ENCODE measurements at places on chromosomes 16 and 17. TPM values are rescaled to one million over a fixed set of nuclear protein-coding genes. Genes with fewer than 3 reads are reported as not detected.
A peak's percentile ranks its signal among the peaks of the same experiment; 100 is the strongest.

GRCh38 chr16:68361485-68361884 is 50.7 kb downstream of the PRMT7 start:
- no peak for DNase-seq

- peak; percentile 70 for DNase-seq
Measured at GRCh38 chr17:14302091-14302430, 1.2 kb downstream of the HS3ST3B1 start.

Gene SLC47A2
- not detected for polyA plus RNA-seq

DNA sequence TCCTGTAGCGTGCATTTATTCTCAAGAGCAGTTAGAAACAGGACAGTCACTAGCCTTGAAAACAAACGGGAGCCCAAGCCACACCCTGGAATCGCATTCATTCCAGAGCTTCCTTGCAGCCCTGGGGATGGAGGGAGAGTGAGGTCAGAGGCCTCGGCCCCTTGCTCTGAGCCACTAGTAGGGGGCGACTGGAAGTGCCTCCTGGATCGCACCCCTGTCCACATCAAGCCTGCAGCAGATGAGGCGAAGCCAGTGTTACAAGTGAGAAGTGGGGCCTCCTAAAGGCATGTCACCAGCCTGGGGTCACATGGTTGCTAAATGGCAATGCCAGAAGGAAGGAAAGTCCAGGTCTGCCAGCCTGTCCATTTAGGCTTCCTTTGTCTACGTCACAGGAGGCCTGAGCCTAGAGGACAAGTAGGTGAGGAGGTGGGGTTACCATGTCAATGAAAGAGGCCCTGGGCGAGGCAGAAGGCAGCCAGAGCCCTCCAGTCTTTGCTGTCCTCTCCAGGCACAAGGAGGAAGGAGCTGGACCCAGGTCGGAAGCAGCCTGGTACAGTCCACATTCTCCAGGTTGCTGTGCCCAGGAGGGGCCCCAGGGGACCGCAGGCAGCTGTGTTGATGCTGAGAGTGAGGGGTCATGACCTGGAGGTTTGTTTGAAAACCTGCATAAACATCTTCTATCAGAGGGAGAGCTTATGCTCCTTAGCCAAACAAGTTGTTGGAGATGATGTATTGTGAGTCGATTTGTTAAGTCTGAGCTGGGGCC is 3.0 kb upstream of the RCVRN start:
- no peak for DNase-seq

Gene CARD14
- not detected for polyA plus RNA-seq

Gene SEPTIN12
- polyA plus RNA-seq: not detected

- DNase-seq: no peak
Measured at GRCh38 chr17:2947588-2947950, 115.8 kb downstream of the OR1D5 start.

GRCh38 chr17:33258296-33258695 is 34.8 kb downstream of the ASIC2 start:
- no peak for DNase-seq

GRCh38 chr16:30054451-30054850 is 11.1 kb upstream of the ALDOA start:
- DNase-seq: no peak

DNA sequence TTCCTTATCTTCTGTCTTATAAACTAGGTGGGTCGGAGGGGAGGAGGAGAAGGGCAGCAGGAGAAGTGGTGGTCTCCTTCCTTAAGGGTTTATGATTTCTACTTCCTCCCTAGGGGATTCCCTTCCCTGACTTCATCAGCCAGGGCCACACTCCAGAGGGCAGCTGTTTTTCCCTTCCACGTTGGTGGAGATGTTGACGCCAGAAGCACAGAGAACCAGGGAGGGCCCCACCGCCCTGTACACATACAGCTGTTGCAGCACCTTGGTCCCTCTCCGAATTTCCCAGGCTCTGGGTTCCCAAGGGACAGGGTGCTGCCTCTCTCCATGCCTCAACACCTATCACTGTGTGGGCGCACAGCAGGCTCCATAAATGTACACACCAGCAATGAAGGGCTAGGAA is 5.6 kb upstream of the SLC6A4 start:
- DNase-seq: no peak

Gene ABCC3
- polyA plus RNA-seq: not detected

Gene CDH3
- polyA plus RNA-seq: not detected

Gene SHCBP1
- 0.11 TPM for polyA plus RNA-seq

DNA sequence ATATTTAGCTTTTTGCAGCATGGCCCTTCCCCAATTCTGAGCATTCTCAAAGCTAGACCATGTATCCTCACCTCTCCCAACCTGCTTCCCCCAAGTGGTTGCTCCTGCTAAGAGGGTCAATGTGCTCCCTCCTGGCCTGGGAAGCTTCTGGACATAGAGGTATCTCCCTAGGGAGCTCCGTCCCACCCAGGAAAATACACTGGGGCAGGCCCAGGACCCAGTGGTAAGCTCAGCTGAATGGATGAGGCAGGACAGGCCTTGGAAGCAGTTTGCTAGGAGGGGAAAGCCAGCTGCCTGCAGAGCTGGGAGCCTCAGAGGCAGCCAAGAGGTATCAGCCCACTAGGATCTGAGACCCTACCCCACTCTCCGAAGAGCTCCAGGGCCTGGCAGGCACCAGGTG is 1721.6 kb downstream of the TP53TG3F start:
- no peak for DNase-seq

DNA sequence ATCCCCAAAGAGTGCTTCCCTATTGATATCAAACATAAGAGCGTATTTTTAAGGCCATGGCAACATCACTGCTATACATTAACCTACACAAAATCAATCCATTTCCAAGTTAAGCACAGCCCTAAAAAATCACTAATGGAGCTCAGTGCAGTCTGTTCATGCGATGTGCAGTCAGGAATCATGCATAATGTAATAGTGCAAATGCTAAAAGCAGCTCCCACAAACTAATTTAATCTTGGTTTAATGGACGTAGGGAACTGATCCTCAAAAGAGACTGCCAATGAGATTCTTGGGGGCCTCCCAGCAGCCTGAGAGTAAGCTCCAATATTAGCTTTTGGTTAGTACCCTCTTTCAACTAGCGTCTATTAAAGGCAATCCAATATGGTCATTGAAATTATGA is 245.9 kb downstream of the TOX3 start:
- DNase-seq: no peak

DNA sequence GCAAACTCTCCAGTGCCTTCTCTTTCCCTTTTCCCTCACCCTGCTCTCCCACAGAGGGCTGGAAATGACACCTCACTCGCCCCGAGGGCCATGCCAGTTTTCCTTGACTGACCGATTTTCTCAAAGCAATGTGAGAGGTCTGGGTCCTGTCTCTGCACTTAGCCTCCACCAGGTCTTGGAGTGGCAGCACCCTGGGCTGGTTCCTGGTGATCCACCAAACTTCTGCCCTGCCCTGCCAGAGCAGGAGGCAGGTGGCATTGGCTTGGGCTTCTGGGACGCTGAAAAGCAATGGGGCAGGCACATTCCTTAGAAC is 97.5 kb downstream of the RAB11FIP4 start:
- DNase-seq: no peak

- no peak for DNase-seq
Measured at GRCh38 chr17:82729479-82730260, 5.7 kb upstream of the FN3K start.

Gene CRHR1
- polyA plus RNA-seq: not detected

- peak; percentile 16 for DNase-seq
Measured at GRCh38 chr16:74667255-74667700, 601 bp upstream of the RFWD3 start.

GRCh38 chr16:426115-426905 is 861 bp downstream of the RAB11FIP3 start:
- DNase-seq: peak; percentile 10

- DNase-seq: no peak
Measured at GRCh38 chr16:58537124-58537906, 22.0 kb downstream of the SETD6 start.

GRCh38 chr17:63086483-63087185 is 120.6 kb downstream of the TANC2 start:
- no peak for DNase-seq

GRCh38 chr16:82509691-82510430 is 116.9 kb upstream of the CDH13 start:
- DNase-seq: no peak

DNA sequence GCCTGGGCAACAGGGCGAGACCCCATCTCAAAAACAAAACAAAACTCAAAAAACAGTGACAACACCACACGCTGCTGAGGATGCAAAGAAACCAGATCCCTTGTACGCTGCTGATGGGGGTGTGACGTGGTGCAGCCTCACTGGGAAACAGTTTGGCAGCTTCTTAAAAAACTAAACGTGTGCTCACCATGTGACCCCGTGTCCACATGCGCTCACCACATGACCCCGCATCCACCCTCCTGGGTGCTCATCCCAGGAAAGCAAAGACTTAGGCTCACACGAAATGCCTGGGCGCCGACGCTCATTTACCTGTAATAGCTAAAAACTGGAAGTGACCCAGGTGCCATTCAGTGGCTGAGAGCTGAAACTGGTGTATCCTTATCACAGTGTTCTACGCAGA is 19.9 kb upstream of the RPL13 start:
- no peak for DNase-seq

DNA sequence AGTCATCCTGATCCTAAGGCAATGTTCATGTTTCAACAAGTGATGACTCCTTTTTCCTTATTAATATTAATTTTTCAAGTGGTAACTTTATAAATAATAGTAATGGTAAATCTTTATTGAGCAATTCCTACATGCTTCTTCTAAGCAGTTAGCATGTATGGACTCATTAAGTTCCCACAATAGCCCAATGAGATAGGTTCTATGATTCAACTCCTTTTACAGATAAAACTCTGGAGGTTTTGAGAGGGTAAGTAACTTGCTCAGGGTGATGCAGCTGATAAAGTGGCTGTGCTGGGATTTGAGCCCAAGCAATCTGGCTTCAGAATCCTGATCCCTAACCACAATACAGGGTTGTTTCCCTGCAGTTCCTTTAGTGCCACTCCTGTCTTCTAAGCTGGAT is 25.3 kb downstream of the SLC47A1 start:
- no peak for DNase-seq

Gene SECTM1
- polyA plus RNA-seq: 2.2 TPM

Gene TMEM238L
- polyA plus RNA-seq: not detected

Gene KAT7
- 37.6 TPM for polyA plus RNA-seq

Gene NUPR1
- not detected for polyA plus RNA-seq

Gene EVPL
- not detected for polyA plus RNA-seq

Gene CACNA1G
- not detected for polyA plus RNA-seq

- DNase-seq: no peak
Measured at GRCh38 chr17:74779501-74779900, 3.4 kb upstream of the NAT9 start.

GRCh38 chr17:44023545-44024270 is 8.9 kb upstream of the TMEM101 start:
- DNase-seq: no peak

DNA sequence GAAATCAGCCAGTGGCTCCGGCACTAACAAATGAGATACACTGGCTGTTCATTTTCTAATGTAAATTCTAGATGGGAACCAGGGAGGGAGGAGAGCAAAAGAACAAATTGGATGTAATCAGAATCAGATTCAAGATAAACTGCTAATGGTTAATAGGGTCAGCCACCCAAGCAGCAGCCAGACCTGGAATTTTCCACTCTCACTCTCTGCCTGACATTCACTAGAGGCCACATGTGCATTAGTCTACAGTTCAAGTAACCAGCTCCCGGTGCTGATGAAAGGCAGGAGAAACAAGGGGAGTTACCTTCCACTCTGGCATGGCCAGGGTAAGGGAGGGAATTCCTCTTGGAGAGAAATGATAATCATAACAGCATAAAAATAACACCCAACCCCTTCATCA is 597.7 kb downstream of the TOX3 start:
- DNase-seq: no peak

Gene BCAR1
- 0.30 TPM for polyA plus RNA-seq

Gene PITPNC1
- polyA plus RNA-seq: 124 TPM

Gene ARMC7
- polyA plus RNA-seq: 3.5 TPM

Gene HOXB4
- polyA plus RNA-seq: 0.11 TPM

Gene SCNN1B
- not detected for polyA plus RNA-seq

DNA sequence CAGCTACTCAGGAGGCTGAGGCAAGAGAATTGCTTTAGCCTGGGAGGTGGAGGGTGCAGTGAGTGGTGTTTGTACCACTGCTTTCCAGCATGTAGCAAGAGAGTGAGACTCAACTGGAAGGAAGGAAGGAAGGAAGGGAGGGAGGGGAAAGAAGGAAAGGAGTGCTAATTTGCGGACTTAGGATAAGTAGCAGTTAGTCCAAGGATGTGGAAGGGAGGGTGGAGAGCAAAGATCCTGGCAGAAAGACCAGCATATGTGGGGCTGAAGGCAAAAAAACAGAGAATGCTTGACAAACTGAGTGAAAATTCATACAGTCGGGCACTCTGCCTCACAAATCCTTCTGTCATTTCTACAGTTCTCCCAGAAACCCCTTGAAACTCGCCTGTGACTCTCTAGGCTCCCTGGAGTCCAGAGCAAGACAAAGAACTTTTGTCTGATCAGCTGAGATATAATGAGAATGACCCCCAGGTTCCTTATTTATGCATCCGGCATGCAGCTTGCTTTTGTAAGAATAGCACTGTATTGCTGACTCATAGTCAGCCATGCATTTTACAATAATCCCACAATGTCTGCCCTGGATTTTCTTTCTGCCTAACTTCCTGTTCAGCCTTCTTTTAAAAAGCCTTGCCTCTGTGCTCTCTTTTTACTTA is 31.5 kb downstream of the CDK5RAP3 start:
- no peak for DNase-seq

- DNase-seq: no peak
Measured at GRCh38 chr17:73895157-73895556, 250.9 kb upstream of the SDK2 start.

DNA sequence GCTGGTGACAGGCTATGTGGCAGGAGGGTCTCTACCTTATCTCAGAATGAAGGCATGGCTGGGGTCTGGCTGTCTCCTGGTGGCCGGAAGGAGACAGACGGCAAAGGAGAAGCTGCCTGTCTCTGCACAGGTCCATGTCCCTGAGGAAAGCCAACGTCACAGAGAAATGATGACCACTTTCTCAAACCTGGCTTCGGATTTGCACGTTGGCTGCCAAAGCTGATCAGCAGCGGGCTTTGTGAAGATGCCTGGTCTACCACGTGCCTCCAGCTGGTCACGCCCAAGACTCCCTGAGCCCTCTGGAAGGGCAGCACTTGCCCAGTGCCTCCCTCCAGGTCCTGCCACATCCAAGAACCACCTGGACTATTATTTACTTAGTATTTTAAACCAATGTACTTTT is 8.4 kb downstream of the DEXI start:
- no peak for DNase-seq
